Liver (tissue), 10 donors: ENCODE measurements at places on chromosomes 5 and 9.

GRCh38 chr5:150593593-150593992 lies 46.9 kb upstream of the SYNPO start:
- DNase-seq, result no peak

DNA sequence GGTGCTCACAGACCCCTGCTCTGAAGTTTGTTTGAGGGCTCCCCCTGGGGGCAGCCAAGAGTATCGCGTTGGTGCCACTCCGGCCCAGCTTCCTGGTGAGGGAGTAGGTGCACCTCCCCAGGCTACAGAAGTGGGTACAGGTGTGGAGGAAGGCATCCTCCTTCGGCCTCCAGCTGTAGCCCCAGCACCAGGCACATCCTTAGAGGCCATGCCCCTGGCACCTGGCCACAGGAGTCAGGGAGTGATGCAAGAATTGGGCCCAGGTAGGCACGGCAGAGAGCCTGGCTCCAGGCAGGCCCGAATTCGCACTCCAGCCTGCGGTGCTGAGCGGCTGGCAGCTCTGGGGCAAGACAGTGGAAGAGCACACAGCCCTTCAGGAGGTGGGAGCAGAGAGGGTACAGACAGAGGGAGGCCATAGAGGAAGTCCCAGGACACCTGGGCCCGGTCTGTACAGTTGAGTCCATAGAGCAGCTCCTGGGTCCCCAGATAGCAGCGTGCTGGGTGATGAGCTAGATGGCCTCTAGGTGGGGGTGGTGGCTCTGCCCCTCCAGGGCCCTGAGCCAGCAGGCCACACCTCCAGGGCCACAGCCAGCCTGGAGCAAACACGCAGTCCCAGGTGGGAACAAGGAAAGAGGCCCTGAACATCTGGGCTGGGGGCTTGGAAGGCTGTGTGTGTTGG lies 2.4 kb downstream of the SAPCD2 start:
- peak; percentile 84 for DNase-seq

GRCh38 chr9:120942186-120943001 lies 15.8 kb upstream of the TRAF1 start:
- DNase-seq, result no peak

GRCh38 chr5:14913096-14913495 lies 41.5 kb upstream of the ANKH start:
- DNase-seq, result no peak

GRCh38 chr9:121348221-121348620 lies 21.8 kb downstream of the STOM start:
- DNase-seq, result no peak

GRCh38 chr9:91477106-91477505 lies 53.5 kb upstream of the NFIL3 start:
- DNase-seq, result no peak

DNA sequence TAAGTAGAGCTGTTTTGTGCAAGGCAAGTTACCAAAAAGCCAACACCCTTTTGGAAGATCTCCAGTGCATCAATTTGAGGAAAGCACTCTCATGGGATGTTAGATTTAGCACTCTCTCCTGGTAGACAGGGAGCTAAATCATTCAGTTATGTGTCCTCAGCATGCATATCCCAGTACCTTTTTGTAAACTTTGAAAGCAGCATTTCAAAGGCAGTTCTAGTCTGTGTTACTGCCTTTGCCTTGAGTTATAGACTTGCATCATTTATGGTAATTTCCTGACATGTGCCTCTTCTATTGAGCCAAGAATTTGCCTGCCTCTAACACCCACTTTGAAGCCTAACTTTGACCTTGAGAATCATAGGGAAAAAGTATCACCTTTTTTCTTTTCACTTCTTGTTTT lies 120.6 kb downstream of the KIF4B start:
- DNase-seq, result no peak

GRCh38 chr5:130045334-130045733 lies 141.1 kb downstream of the CHSY3 start:
- DNase-seq, result no peak

GRCh38 chr9:2228641-2229040 lies 213.5 kb downstream of the SMARCA2 start:
- DNase-seq, result no peak

GRCh38 chr9:16213781-16214515 lies 656.5 kb downstream of the BNC2 start:
- no peak for DNase-seq

DNA sequence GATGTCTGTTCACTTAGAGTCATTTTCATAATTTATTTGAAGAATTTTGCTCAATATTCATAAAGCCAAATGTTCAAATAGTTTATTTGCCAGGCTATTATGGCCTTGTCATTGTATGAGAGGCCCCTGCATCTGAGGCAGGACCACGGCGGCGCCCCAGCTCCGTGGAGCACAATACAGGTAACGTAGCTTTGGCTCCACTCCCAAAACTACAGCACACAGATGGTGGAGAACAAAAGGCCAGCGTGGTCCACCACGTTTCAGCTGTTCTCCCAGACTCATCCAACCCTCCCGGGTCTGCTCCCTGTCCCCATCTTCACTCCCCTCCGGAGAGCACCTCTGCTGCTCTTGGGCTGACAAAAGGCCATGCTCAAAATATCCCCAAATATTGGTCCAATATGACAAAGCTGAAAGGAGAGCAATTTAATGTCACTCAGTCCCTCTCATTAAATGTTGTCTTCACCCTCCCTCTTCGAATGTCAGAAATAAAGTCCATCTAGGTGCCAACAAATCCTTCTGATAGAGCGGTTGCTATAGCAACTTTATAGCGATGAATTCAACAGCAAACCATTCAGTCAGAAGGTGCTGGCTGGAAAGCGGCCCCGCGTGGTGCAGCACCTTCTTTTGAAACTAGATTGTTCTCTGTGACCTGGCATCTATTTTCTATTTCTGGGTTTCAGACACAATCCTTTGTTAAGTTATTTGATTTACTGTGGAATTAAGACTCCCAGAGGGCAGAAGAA lies 504.3 kb downstream of the ARHGEF28 start:
- DNase-seq, result no peak

DNA sequence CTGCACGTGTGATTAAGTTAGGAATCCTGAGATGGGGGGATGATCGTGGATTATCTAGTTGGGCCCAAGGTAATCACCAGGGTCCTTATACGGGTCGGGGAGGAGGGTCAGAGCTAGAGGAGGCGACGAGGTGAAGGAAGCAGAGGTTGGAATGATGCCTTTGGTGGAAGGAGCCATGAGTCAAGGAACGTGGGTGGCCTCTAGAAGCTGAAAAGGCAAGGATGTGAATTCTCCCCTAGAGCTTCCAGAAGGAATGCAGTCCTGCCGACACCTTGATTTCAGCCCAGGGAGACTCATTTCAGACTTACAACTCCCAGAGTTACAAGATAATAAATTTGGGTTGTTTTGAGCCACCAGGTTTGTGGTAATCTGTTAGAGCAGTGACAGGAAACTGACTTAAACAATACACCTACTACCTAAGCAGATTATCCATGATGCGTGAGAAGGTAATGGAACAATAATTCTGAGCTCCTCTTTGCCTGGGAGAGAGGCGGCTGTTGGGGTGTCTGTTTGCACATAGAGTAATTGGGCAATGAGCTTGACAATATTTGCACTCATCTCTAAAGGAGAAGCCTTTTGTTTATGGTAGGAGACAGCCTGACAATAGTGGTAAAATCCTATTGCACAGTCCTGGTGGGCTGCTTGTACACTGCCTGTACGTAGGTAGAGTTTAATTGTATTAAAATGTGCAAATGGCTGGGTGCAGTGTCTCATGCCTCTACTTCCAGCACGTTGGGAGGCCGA lies 129.3 kb upstream of the IER5L start:
- no peak for DNase-seq

- no peak for DNase-seq
Measured at GRCh38 chr5:43274435-43275114, 38.6 kb downstream of the HMGCS1 start.

DNA sequence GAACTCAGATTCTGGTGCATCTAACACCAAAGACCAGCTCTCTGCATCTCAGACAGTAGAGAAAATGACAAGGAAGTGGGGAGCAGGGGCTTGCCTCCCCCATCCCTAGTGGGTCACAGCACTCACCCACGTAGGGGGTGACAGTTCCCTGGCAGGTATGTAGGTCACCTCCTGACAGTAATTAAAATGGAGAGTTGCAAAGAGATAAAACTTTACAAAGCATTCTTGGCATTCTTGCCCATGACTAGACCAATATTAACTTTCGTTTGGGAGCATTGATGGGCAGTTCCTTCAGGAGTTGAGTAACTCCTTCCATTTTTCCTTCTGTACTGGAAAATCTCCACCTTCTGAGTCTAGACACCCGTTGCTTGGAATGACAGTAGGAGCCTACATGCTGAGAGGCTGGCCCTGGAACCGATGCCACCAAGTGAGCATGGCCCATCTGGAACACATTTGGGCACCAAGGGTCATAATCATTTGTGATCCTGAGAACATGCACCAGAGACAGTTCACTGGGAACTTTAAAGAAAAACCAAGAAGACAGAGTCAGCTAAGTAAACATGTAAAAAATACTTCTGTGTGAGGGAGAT lies 81.5 kb upstream of the MSX2 start:
- no peak for DNase-seq

- no peak for DNase-seq
Measured at GRCh38 chr9:136172412-136173079, 32.4 kb downstream of the LHX3 start.

DNA sequence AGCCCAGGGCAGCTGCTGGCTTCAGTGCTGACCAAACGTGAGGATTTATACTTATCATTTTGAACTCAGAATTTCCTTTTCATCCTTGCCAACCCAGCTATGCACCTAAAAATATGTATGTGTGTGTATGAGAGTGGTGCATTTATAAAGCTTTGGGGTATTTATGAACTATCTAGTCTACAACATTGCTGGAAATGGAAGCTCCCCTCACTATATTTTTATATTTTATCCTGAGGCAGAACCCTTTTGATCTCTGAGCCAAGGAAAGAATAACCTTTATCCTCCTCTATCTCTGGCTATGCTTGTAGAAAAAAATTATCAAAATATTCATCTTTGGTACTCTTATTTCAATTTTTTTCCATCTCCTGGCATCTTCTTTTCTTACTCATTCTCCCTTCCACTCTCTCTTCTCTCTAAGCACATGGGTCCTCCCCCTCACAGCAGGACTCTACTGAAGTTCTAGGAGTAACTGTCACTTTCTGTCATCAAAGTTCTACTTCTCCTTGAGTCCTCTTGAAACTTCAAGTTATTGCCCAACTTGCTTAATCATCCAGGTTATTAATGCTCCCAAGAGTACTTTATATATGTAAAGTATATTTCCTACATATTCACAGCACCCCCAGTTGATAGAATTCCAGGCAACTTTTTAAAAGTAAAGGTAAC lies 190.9 kb downstream of the HINT1 start:
- no peak for DNase-seq

GRCh38 chr5:125209650-125210049 lies 463.2 kb upstream of the ZNF608 start:
- no peak for DNase-seq

- no peak for DNase-seq
Measured at GRCh38 chr5:56328753-56329560, 95.8 kb upstream of the ANKRD55 start.

DNA sequence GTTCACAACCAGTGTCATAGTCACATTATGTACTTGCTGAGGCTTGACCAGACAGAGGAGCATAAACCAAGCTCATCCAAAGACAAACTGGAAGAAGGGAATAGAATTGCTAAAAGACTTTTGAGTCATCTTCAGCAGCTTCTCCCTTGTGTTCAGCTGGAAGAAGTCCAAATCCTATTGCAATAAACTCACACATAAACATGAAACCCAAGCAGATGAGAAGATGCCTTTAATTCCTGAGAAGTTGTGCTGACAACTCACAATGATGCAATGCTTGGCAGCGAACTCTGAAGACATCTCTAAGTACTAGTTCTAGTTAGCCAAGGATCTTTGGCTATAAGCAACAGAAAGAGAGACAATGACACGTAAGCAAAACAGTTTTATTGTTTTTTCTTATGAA lies 642.1 kb downstream of the KCTD16 start:
- no peak for DNase-seq
